Renal cortical epithelial cell (primary cell): ENCODE measurements at places on chromosomes 2 and 18.

DNA sequence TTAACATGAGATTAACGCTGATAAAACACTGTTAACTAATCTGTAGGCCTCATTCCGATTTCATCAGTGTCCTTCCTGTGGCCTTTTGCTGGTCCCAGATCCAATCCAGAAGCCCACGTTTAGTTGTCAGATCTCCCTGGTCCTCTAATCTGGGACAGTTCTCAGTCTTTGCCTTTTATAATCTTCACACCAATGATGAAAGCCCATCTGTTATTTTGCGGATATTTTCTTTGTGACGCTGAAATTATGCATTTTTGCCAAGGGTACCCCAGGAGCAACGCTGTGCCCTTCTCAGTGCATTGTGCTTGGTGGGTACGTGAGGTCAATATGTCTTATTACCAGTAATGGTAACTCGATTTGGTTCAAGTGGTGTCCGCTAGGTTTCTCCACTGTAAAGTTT lies 51.1 kb downstream of the COPS8 start:
- no peak for DNase-seq

GRCh38 chr2:134240061-134240460 lies 13.8 kb upstream of the MGAT5 start:
- DNase-seq: no peak

GRCh38 chr2:16665748-16666448 lies at the start of gene CYRIA:
CYRIA (minus strand) TSS chr2:16665834; CDS start chr2:16588119, 77,715 bp downstream.
- no peak for DNase-seq

- no peak for DNase-seq
Observed at GRCh38 chr2:39524756-39525635, 87.9 kb upstream of the MAP4K3 start.

DNA sequence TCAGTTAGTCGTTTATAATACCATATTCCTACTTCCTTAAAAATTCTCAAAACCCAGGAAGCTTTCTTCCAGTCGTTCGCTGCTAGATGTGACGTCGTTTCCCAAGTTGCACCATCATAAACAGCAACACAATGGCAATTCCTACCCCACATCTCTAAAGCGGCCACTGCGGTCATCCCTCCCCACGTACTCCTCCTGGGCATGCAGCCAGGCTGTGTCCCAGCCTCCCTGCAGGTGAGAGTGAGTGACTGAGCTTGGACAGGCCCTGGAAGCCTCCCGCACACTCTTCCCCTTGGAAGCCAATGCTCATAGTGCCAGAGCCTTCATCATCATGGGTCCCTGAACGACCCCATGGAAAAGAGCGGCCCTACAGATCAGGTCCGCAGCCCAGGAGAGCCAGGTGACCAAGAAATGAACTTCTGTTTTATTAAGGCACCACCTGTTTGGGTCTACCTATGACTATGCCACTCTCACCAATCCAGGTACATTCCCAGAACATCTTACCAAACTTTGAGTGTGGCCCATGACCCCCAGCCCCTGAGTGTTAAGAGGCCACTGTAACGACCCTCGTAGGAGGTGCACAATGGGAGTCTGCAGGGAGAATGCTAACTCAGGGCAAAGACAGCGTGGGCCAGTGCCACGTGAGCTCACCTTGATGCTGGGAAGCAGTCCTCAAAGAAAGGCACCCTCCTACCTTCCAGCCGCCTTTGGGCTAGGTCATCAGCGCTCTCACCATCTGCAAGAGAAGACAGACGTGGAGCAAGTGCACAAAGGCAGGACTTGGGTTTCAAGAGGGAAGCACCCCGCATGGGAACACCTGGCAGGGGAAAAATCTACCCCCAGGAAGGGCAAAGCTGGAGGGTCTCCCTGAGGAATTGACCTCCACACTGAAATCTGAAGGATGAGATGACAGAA lies 74.7 kb upstream of the RAB6C start:
- DNase-seq: no peak
